Effector memory CD4-positive, alpha-beta T cell (primary cell): ENCODE measurements at places on chromosomes 2 and 18.

- peaks cover 13% of the 10 kb centered on the region for H3K4me1 ChIP-seq
- DNase-seq: no peak
- no peak overlapping the region for H3K27ac ChIP-seq
- no peaks in the 10 kb centered on the region for H3K27me3 ChIP-seq
These were observed 116.4 kb downstream of the NDUFA10 start for GRCh38 chr2:239908744-239909143.

DNA sequence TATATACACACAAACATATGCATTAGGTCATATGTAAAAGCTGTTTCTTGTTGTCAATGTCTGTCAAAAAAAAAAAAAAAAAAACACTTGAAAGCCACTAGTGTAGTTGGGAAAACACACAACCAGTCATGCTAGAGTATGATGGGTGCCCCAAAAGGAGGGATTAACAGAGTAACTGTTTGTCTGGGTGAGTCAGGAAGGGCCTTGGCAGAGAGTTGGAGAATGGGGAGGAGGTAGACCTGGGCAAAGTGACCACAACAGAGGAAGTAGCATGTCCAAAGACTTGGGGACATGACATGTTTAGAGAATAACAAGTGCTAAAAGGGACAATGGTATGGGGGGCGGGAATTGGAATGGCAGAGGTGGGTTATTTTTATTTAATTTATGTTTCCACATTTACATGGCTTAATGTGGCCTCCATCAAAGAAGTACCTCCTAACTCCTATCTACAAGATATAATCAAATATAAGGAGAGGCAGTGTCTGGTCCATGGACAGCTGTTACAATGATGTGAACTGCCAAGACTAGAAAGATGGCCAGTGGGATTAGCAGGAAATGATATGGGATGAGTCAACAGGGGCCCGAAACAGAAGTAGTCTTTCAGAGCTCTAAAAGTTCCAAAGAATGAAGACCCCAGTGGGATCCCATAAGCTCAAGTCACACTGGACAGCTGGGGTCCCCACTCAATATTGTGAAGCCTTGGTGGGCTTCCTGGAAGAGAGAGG lies 99.9 kb upstream of the ZFP36L2 start:
- H3K27ac ChIP-seq: no peak overlapping the region
- no peaks in the 10 kb centered on the region for H3K36me3 ChIP-seq
- H3K27me3 ChIP-seq: no peaks in the 10 kb centered on the region
- no peak for DNase-seq
- no peaks in the 10 kb centered on the region for H3K4me1 ChIP-seq

GRCh38 chr2:113965644-113966043 lies 75.8 kb downstream of the ACTR3 start:
- H3K4me3 ChIP-seq: no peak overlapping the region
- no peak overlapping the region for H3K27ac ChIP-seq
- H3K36me3 ChIP-seq: no peaks in the 10 kb centered on the region
- H3K27me3 ChIP-seq: no peaks in the 10 kb centered on the region
- H3K4me1 ChIP-seq: no peaks in the 10 kb centered on the region

DNA sequence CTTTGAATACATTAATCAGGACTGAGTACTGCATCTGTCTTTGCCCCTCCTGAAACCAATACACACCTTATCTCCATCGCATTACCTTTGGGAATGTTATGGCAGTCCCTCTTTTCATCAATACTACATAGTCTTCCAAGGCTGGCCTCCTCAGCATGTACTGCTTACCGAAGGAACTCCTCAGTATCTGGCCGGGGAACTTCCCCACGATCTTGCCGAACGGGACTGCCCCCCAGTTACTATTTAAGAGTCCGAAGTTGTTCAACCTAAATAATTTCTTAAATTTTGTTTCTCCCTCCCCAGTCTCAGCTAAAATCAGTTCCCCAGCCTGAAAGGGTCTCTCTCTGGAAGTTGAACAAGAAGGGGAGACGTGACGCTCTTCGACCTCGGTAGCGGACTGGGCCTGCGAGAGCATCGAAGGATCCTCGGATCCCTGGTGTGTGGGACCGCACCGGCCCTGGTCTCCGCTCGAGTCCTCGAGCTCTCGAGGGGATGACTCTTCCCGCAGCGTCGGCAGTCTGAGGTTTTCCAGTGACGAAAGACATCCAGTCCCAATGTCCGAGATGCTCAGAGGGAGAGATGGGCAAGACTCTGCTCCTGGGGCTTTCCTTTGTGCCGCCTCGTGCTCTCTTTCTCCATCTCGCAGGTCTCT lies 489 bp downstream of the TRMT61B start:
- no peaks in the 10 kb centered on the region for H3K27me3 ChIP-seq
- peaks cover 7% of the 10 kb centered on the region for H3K36me3 ChIP-seq
- peaks cover 12% of the 10 kb centered on the region for H3K4me1 ChIP-seq
- DNase-seq: no peak
- peak overlapping the region; percentile 81 for H3K27ac ChIP-seq
- peak overlapping the region; percentile 94 for H3K4me3 ChIP-seq

DNA sequence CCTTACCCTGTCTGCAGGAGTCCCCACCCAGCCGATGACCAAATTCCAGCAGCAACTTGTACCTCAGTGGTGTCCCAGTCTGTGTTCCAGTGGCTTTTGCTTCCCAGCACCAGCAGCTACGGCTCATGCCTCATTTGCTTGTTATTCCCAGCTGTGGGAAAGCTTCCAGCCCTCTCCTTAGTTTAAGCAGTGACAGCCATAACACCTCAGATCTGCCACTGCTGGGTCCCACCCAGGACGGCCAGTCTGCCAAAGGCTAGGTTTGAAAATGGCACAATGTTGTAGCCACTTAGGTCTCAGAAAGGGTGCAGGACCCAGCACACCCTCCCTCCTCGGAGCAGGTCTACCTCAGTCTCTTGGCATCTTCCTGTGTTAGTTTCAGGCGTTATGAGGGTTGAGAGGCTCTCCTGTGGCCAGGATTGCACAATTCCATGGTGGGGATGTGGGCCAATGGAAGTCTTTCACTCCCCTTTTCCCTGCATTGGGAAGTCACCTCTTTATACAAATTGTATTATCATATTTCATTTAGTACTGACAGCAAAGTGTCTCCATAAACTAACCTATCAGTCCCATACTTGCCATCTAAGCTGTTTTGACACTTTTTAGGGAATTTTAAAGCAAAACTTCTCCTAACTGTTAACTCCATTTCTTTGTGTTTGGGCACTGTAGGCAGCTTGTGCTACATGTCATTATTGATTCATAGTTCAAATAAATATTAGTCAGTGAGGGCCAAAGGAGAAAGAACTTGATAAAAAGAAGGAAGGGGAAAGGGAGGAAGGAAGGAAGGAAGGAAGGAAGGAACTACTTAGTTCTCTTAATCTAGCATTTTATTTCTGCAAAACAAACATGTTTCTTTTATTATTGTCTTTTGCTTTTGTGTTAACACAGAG lies 62.9 kb upstream of the FAM110C start:
- H3K36me3 ChIP-seq: no peaks in the 10 kb centered on the region
- H3K4me1 ChIP-seq: no peaks in the 10 kb centered on the region
- no peak overlapping the region for H3K4me3 ChIP-seq
- H3K27ac ChIP-seq: no peak overlapping the region
- no peak for DNase-seq

GRCh38 chr2:219399716-219400478 lies 12.2 kb upstream of the DNPEP start:
- no peak overlapping the region for H3K27ac ChIP-seq
- H3K27me3 ChIP-seq: no peaks in the 10 kb centered on the region
- DNase-seq: no peak

DNA sequence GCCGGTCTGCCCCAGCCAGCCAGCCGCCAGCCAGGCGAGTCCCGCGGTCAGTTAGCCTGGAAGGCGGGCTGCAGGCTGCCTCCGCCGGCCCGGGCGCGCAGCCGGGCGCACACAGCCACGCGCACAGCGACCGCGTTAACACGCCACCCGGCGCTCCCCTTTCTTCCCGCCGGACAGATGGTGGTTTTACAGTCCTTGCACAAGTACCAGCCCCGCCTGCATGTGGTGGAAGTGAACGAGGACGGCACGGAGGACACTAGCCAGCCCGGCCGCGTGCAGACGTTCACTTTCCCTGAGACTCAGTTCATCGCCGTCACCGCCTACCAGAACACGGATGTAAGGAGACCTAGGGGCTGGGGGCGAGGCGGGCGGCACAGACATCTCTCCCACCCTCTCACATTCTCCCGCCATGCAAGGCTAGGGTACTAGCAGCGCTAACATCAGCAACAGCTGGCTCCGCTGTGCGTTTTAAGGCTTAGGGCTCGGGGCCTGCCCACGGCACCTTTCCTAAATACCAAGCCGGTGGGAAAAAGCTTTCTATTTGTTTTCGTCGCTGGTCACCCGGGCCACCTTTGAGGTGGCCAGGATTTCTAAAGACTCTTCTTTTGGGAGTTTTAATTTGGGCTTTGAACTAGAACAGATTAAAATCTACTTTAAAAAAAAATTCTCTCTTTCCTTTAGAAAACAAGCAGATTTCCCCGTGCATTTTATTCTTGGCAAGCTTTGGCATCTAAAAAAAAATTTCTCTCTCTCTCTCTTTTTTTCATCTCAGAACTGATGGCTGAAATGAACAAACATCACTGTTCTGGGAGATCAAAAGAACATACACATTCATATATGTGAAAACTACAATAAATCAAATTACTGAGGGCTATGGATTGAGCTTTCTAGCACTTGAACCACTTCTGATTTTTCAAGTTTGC lies 2.9 kb downstream of the TBR1 start:
- H3K4me1 ChIP-seq: peaks cover 41% of the 10 kb centered on the region
- DNase-seq: no peak
- H3K27me3 ChIP-seq: peaks cover 94% of the 10 kb centered on the region

GRCh38 chr2:25400576-25401216 lies 59.0 kb upstream of the DNMT3A start:
- H3K4me1 ChIP-seq: no peaks in the 10 kb centered on the region
- no peaks in the 10 kb centered on the region for H3K36me3 ChIP-seq
- H3K27ac ChIP-seq: no peak overlapping the region
- no peak overlapping the region for H3K4me3 ChIP-seq
- DNase-seq: no peak
- no peaks in the 10 kb centered on the region for H3K27me3 ChIP-seq

DNA sequence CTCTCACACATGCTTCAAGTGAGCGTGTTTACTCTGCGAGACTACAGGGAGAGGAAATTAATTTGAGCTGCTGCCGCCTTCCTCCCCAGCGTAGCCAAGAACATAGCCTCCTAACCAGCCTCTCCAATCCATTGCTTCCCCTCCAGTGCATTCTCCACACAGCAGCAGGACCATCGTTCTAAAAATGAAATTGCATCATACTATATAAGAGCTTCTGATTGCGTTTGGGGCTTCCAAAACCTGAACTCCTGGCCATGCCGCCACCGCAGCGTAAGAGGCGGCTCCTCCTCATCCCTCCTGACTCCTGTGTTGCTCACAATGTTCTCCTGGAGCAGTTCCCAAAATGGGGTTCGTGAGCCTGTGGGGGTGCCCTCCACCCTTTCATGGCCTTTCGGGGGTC lies 142.1 kb downstream of the MYT1L start:
- no peaks in the 10 kb centered on the region for H3K4me1 ChIP-seq
- H3K36me3 ChIP-seq: no peaks in the 10 kb centered on the region
- DNase-seq: no peak
- no peaks in the 10 kb centered on the region for H3K27me3 ChIP-seq
- no peak overlapping the region for H3K4me3 ChIP-seq

GRCh38 chr2:153595939-153596338 lies 117.4 kb upstream of the RPRM start:
- no peak for DNase-seq
- H3K27ac ChIP-seq: no peak overlapping the region
- H3K36me3 ChIP-seq: no peaks in the 10 kb centered on the region
- no peaks in the 10 kb centered on the region for H3K4me1 ChIP-seq
- no peaks in the 10 kb centered on the region for H3K27me3 ChIP-seq

- no peak for DNase-seq
- H3K36me3 ChIP-seq: no peaks in the 10 kb centered on the region
- H3K4me3 ChIP-seq: no peak overlapping the region
- H3K27me3 ChIP-seq: peaks cover 5% of the 10 kb centered on the region
- no peak overlapping the region for H3K27ac ChIP-seq
- H3K4me1 ChIP-seq: no peaks in the 10 kb centered on the region
These were observed 1.4 kb downstream of the MYO7B start for GRCh38 chr2:127536707-127537541.

GRCh38 chr2:176193048-176193447 lies 4.6 kb downstream of the HOXD1 start:
- peaks cover 14% of the 10 kb centered on the region for H3K4me1 ChIP-seq
- DNase-seq: no peak
- H3K27me3 ChIP-seq: peaks cover 32% of the 10 kb centered on the region
- no peak overlapping the region for H3K27ac ChIP-seq

GRCh38 chr18:31057917-31058316 lies 15.4 kb upstream of the DSC3 start:
- DNase-seq: no peak
- H3K27me3 ChIP-seq: no peaks in the 10 kb centered on the region
- no peak overlapping the region for H3K27ac ChIP-seq

DNA sequence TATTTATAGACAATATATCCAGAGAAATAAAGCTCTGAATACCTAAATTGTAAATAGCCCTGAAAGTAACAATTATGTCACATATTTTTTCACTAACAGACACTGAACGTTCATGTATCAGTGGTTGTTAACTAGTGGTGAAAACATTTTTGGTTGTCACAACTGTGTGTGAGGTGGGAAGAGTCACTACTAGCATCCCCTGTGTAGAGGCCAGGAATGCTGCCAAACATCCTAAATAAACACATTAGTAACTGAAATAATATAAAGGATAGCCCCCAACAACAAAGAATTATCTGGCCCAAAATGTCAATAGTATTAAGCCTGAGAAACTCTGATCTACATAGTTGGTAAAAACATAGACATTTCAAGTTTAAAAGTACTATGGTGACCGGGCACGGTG lies 64.5 kb downstream of the ROCK1 start:
- peaks cover 23% of the 10 kb centered on the region for H3K36me3 ChIP-seq
- H3K27ac ChIP-seq: no peak overlapping the region
- no peak for DNase-seq
- no peaks in the 10 kb centered on the region for H3K27me3 ChIP-seq
- H3K4me3 ChIP-seq: no peak overlapping the region
- peaks cover 6% of the 10 kb centered on the region for H3K4me1 ChIP-seq

DNA sequence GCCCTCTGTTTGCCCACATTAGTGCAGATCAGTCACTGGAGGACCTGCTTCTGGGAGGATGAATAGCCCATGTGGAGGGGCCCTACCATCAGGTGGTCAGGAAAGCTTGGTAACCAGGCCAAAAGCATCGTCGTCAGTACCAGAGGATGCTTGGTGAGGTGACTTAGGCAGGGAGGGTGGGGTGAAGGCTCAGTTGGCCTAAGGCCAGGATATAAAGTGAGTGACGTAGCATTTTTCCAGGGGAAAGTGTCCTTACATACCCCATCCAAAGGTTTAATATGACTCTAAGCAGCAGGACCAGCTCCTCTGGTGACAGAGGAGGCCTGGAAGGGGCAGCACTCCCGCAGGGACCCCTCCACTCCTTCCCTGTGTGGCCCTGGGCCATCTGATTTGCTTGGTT lies 27.7 kb upstream of the DNMT3A start:
- H3K36me3 ChIP-seq: no peaks in the 10 kb centered on the region
- no peak overlapping the region for H3K4me3 ChIP-seq
- H3K27me3 ChIP-seq: no peaks in the 10 kb centered on the region
- DNase-seq: no peak
- H3K27ac ChIP-seq: no peak overlapping the region

- no peak overlapping the region for H3K27ac ChIP-seq
- H3K4me1 ChIP-seq: no peaks in the 10 kb centered on the region
- no peaks in the 10 kb centered on the region for H3K36me3 ChIP-seq
- H3K4me3 ChIP-seq: no peak overlapping the region
- H3K27me3 ChIP-seq: no peaks in the 10 kb centered on the region
- DNase-seq: no peak
These were observed 143.3 kb upstream of the BCL2L11 start for GRCh38 chr2:110977403-110977802.

GRCh38 chr2:237074211-237074993 lies 11.3 kb upstream of the COPS8 start:
- H3K27ac ChIP-seq: no peak overlapping the region
- DNase-seq: no peak
- no peaks in the 10 kb centered on the region for H3K27me3 ChIP-seq
- no peaks in the 10 kb centered on the region for H3K4me1 ChIP-seq
- H3K36me3 ChIP-seq: no peaks in the 10 kb centered on the region
